ENCODE measurements at places on chromosomes 6 and 20. TPM values are rescaled to one million over a fixed set of nuclear protein-coding genes. Genes with fewer than 3 reads are reported as not detected.

The RAB5IF gene
- 88.7 TPM for total RNA-seq

The CGAS gene
- 13.5 TPM for total RNA-seq

The PPP2R5D gene
- total RNA-seq: 27.7 TPM

The MUC21 gene
- total RNA-seq: not detected

The HLA-DPA1 gene
- total RNA-seq: 0.65 TPM

The TNNC2 gene
- not detected for total RNA-seq

The BPIFA1 gene
- not detected for total RNA-seq

The MLN gene
- not detected for total RNA-seq

The MARCKS gene
- total RNA-seq: 150 TPM

The TMEM151B gene
- total RNA-seq: under 0.01 TPM

The PKHD1 gene
- total RNA-seq: not detected

The ANKEF1 gene
- total RNA-seq: 1.2 TPM

The TMEM74B gene
- 0.32 TPM for total RNA-seq

The PHF10 gene
- total RNA-seq: 32.4 TPM

The CST3 gene
- 81.8 TPM for total RNA-seq

The PXMP4 gene
- total RNA-seq: 4.3 TPM

The NR2E1 gene
- not detected for total RNA-seq

The ADAM33 gene
- total RNA-seq: 0.76 TPM

The OSBPL2 gene
- total RNA-seq: 16.2 TPM

The ZKSCAN8 gene
- 16.7 TPM for total RNA-seq

The PRND gene
- 0.15 TPM for total RNA-seq

The BPIFB2 gene
- total RNA-seq: not detected

The SPDEF gene
- total RNA-seq: not detected

The MYO6 gene
- 23.9 TPM for total RNA-seq

The OR2J1 gene
- not detected for total RNA-seq

The DNAAF9 gene
- 8.4 TPM for total RNA-seq

The RAB23 gene
- total RNA-seq: 14.9 TPM

The LHFPL5 gene
- total RNA-seq: not detected

The NFKBIE gene
- total RNA-seq: 28.7 TPM

The CST5 gene
- not detected for total RNA-seq

The NFATC2 gene
- 0.65 TPM for total RNA-seq

The COL19A1 gene
- not detected for total RNA-seq

The PPP1R3G gene
- 0.32 TPM for total RNA-seq

The SNRPB2 gene
- total RNA-seq: 56.8 TPM

The PARD6B gene
- 0.15 TPM for total RNA-seq

The DPPA5 gene
- not detected for total RNA-seq

The HLA-DRA gene
- not detected for total RNA-seq

The OPRL1 gene
- total RNA-seq: 0.61 TPM

The ABHD16B gene
- total RNA-seq: not detected

The RARS2 gene
- 33.4 TPM for total RNA-seq

The HTR1B gene
- 17.9 TPM for total RNA-seq

The HAO1 gene
- not detected for total RNA-seq

Measured in epithelial cell of umbilical artery (primary cell).